ENCODE measurements at places on chromosomes 5 and 9.

GRCh38 chr9:93379051-93379450, 72.4 kb upstream of the FAM120A start:
- DNase-seq = no peak

GRCh38 chr9:127223810-127224177, 40.8 kb upstream of the GARNL3 start:
- no peak for DNase-seq

- no peak for DNase-seq
These were observed 46.2 kb upstream of the ANKRD55 start for GRCh38 chr5:56279291-56279690.

GRCh38 chr9:80004714-80005113, 432.9 kb downstream of the TLE4 start:
- no peak for DNase-seq

GRCh38 chr9:33136721-33137670, 30.1 kb downstream of the B4GALT1 start:
- no peak for DNase-seq

DNA sequence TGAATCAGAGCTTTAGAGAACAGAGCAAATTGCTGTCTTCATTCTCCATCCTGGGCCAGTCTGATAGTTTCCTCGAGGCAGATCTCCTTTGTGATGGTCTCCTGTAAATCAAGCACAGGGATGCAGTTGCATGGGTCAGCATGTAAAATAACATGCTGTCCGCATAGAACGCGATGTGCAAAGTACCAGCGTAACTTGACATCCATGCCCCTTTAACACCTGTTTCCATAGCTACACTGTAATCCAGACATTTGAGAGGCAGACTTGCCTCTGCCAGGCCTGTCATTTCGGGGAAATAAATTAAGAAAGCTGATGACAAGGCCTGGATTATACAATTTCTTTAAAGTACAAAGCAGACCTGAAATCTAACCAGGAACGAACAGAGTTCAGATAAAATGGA, 413.5 kb downstream of the TLE4 start:
- no peak for DNase-seq

GRCh38 chr9:116812231-116813030, 125.3 kb downstream of the TRIM32 start:
- DNase-seq = no peak

GRCh38 chr5:164265566-164265965, 760.1 kb downstream of the MAT2B start:
- no peak for DNase-seq

GRCh38 chr9:123998970-123999621, 12.5 kb upstream of the LHX2 start:
- DNase-seq = no peak

- DNase-seq = no peak
These were observed 775.8 kb downstream of the EFNA5 start for GRCh38 chr5:106894964-106895363.

DNA sequence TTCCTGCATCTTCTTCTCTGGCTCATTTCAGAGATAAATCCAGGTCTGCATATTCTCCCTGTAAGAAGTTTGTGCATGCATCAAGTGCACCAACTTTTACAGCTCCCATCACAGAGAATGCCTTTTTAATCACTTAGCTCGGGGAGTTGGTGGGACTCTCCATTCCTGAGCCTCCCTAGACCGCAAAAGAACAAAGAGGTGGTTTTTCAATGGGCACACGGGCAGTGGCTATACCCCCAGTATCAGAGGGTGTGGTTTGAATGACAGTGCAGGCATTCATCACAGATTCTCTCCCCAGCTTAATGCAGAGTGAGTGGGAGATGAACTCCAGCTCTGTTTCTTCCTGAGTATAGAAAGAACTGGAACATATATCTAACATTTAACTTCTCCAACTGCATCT, 264.7 kb upstream of the NR4A3 start:
- no peak for DNase-seq

DNA sequence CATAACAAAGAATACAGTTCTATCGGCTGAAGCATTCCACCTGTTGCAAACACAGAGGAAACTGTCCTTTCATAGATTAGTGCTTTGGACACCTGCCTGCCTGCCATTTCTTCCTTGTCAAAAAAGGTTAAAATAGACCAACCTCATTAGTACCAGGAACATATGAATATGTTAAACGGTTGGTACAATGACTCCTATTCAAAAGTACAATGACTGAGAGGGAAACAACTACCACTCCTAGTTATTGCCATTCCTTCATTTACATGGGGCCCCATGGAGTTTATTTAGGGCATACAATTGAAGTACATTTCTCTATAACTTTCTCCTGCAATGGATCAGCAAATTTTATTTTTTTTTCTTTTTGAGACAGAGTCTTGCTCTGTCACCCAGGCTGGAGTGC, 77.4 kb upstream of the PIP5K1B start:
- no peak for DNase-seq

DNA sequence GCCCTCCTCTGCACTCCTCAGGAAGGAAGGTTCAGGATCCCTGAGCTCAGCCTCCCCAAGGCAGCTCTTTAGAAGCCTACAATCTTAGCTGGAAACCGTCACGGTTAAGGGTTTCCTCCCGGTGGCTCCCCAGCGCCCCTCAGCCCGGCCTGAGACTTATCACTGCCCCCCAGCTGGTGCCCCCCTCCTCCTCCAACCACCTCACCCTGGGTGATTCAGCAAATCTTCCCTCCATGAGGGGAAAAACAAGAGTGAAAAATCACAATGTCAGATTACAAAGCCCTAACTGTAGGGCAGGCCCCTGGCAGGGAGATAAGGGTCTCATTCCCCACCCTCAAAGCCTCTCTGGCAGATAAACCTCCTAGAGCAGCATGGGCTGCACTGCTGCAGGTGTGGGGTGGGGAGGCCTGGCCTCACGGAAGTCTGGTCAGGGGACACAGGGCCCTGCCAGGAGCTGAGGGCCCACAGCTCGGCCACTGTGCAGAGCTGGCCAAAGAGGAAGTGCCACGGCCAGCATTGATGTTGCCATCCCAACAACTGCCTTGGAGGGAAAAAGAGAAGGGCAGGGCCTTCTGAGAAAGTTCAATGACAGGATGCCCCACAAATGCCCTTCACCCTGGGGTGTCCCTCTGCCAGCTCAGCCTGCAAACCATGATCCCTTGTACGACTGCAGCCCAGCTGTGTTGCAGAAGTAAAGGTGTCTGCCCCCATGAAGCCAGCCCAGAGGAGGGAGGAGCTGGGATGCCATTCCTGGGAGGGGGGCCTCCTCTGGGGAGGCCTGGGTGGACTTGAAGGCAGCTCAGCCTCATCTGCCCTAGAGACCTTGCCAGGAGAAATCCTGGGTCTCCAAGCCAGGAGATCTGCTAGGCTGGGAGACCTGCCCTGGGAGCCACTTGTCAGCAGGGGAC, 25.9 kb downstream of the GFI1B start:
- DNase-seq = no peak

GRCh38 chr5:96790961-96791504, 16.7 kb downstream of the ERAP1 start:
- no peak for DNase-seq

DNA sequence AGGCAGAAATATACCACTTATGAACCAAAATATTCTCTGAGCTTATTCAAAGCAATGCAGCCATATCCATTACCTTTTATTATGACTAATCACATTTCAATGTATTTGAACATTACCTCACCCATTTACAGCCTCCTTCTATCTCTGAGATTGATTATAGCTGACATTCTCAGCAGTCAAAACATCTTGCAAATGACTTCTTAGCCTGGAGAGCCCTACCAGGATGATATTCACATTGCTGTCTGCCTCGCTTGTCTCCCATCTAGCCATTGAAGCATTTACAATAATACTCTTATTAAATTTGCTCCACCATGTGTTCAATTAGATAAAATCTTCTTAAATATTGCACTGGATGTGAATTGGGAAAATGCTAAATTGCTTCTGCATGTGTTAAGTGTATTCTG, 1879.9 kb upstream of the ACO1 start:
- DNase-seq = no peak

DNA sequence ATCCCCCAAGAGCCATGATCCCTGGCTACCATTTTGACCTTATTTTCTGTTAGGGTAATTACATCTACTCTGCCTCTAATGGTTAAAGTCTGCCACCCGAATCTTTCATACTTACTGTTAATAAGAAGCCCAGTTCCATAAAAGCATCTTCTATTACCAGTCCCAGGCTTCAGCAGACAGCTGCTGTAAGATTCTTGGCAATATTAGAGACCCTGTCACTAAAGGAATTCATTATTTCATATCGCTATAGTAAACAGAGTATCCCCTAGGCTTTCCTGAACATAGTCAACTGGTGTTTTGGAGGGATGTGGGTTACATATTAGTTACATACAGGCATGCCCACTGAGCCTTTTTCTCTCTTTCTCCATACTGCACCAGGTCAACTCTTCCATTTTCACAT, 608.7 kb upstream of the SEMA6A start:
- DNase-seq = no peak

DNA sequence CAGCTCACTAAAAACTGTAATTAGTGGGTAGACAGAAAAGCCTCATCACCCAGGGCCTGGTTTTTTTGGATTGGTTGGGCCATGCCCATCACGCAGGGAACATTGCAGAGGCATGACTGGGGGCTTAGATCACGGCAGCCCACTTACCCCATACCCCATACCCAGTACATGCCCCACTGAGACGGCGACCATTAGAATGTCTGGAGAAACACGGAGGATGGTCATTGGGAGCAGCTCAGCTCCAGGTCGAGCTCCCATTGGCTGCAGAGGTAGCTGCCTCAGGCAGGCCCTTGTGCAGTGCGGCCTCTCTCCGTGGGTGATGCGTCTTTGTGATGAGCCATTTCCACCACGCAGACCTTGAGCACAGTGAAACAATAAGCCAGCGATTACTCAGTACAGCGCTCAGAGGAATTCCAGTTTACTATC, 204.0 kb downstream of the GADD45G start:
- DNase-seq = no peak

GRCh38 chr5:1934801-1935429, 52.2 kb upstream of the IRX4 start:
- no peak for DNase-seq

DNA sequence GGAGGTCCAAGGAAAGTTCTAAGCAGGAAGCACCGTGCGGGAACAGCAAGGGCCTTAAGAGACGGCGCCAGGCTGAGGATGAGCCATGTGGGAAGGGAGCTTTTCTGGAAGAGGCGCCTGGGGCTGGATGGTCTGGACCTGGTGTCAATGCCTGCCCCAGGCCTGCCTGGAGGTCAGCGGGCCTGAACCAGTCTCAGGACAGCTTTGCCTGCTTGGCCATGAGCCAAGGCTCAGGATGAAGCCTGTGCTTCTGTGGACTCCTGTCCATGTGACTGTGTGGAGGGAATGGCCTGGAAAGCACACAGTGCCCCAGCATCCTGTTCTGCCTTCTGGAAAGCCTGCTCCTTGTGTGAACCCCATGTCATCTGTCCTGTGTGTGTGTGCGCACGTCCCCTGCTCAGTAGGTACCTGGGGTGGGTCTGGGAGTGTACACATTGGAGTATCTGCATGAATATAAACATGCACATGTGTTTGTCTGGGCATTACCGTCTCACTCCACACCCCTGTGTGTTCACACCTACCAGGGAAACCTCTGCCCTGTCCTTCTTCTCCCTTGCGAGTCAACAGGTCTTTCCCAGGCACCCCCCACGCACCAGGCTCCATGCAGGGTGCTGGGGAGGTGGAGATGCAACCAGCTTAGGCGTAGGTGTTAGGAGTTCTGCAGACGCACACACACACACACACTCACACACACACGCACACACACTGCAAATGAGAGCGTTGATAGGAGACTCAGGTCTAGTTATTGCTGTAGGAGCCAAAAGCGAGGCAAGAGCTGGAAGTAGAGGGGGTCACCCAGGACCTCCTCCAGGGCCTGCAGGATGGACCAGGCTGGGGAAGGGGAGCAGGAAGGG, 24.8 kb downstream of the DAB2IP start:
- no peak for DNase-seq

DNA sequence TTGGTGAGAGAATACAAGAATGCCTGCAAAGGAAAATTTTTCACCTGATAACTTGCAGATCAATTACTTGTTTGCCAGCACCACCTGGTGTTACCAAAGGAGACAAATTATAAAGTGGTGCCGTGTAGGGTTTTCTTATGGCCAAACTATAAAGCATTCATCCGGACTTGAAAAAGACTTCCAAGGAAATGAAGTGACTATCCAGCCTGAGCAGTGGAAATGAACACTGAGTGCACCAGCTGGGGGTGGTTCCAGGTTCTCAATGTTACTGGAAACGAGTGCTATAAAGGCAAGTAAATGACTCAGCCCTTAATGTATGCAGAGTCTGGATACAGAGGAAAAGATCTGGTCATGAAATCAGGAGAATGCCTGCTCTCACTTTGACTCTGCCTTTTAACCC, 113.1 kb downstream of the DNAH5 start:
- DNase-seq = no peak

DNA sequence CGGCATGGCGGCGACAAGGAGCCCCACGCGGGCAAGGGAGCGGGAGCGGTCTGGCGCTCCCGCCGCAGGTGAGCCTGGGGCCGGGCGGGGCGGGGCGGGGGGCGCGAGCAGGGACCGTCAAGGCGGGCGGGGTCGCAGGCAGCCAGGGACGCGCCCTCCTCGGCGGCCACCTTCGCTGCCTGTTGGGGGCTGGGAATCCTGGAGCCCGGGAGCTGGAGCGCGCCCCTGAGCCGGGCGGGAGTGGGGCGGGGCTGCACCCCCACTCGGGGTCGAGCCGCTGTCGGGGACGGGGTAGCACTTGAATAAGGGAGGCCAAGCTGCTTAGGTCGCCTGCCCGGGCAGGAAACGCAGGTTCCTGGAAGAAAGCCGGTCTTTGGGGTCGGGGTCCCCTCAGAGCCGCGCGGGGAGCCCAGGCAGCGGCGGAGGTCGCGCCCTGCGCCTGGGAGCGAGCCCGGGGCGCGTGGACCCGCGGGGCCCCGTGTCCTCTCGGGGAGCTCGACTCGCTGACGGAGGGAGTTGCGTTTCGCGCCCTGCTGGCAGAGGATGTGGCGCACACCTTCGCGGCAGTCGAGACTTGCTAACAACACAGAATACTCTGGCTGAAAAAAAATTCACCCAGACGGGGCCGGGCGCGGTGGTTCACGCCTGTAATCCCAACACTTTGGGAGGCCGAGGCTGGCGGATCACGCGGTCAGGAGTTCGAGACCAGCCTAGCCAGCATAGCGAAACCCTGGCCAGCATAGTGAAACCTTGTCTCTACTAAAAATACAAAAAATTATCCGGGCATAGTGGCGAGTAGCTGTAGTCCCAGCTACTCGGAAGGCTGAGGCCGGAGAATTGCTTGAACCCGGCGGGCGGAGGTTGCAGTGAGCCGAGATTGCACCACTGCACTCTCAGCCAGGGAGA, 552 bp downstream of the OTULINL start:
- peak; percentile 70 for DNase-seq

DNA sequence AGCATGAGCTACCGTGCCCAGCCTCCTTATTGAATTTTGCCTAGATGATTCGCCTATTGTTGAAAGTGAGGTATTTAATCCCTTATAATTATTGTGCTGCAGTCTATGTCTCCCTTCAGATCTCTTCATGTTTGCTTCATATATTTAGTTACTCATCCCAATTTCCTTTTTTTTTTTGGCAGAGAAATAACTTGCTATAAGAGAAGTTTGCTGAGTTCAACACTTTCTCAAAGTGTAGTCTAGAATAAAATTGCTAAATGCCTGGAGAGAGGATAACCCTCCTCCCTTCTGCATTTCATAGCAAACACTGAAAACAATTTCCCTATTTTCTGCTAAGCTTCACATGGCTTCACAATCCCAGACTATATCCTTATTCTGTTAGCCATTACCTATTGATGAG, 136.6 kb upstream of the CD180 start:
- no peak for DNase-seq
